Naive thymus-derived CD4-positive, alpha-beta T cell (primary cell): ENCODE measurements at places on chromosomes 12 and 14. TPM values are rescaled to one million over a fixed set of nuclear protein-coding genes. Genes with fewer than 3 reads are reported as not detected.

Gene OR10A7
- not detected in 2 replicates for total RNA-seq

Gene CLEC1A
- total RNA-seq: not detected

DNA sequence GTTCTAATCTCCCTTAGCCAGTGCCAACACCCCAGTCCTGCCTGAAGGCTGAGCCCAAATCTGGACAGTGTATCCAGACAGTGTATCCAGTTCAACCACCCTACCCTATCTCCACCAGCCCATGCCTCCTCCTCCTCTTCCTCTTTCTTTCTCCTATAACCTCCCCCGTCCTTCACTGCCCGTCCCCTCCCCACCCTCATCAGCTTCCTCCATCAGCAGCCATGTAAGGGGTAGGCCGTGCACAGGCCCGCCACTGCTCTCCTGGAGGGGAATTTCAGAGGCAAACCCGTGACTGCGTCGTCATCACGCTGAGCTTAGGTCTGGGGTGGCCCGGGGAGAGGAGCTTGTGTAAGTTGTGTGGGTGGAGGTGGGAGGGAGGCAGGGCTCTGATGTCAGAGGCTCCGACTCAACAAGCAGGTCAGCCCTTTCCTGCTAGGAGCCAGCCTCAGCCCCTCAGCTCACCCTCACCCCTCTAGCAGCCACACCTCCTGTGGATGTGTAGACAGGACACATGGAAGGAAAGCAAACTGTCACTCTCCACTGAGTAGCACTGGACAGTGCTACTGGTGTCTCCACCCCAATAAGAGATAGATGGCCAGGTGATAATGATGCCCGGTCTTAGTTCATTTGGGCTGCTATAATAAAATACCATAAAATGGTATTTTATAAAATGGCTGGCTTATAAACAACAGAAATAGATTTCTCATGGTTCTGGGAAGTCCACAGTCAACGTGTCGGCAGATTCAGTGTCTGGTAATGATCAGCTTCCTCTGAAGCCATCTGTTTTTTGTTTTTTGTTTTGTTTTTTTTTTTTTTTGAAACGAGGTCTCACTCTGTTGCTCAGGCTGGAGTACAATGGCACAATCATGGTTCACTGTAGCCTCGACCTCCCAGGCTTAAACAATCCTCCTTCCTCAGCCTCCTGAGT lies 50.5 kb downstream of the IRF2BPL start:
- DNase-seq: peak; percentile 70

- DNase-seq: no peak
These were observed 10.1 kb upstream of the CABP1 start for GRCh38 chr12:120630104-120630892.

DNA sequence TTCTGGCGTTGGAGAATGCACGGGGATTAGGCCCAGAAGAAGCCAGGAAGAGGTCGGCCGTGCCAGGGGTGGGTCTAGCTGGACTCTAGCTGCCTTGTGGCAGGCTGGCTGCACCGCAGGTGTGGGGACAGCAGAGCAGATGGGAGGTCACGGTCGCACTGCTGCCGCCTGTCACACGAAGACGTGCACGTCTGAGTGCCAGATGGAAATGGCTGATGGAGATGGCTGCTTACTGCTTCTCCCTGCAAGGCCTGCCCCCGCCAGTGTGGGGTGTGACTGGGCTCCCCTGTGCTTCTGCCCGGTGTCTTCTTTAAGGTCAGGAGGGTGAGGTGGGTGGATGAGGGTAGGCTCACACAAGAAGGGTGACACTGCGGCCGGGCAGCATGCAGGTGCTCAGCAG lies 79.0 kb downstream of the MOK start:
- no peak for DNase-seq

DNA sequence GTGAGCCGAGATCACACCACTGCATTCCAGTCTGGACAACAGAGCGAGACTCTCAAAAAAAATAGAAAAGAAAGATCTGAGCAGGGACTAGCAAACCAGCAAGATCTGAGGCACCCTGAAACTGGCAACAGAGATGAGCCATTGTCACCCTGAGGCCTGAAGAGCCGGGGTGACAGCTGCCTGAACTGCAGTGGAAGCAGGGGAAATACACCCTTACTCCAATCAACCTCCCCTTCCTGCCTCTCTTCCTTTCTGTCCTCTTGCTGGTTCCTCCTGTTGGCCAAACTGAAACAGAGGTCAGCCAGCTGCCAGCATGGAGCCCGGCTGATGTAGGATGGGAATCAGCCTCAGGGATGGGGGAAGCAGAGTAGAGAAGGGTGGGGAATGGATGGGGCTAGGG lies 192.0 kb downstream of the CHST11 start:
- DNase-seq: no peak

DNA sequence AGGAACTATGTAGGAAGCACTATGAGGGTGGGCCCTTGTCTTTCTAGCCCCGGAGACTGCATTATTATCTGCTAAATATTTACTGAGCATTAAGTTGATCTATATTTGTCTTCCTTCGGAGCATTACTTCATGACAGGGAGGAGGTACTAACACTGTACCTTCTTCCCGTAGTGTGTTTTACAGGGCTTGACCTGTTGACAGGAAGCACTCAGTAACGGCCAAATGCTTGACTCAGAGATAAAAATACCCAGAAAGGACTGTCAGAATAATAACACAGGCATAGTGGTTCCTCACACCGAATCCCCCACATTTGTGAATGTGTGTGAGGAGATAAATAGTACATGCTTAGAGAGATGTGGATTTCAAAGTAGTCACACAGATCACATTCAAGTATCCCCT lies 466.6 kb downstream of the EGLN3 start:
- DNase-seq: no peak

Gene PRR4
- total RNA-seq: 2.2 TPM

Gene CLEC4C
- total RNA-seq: 3.5 TPM

DNA sequence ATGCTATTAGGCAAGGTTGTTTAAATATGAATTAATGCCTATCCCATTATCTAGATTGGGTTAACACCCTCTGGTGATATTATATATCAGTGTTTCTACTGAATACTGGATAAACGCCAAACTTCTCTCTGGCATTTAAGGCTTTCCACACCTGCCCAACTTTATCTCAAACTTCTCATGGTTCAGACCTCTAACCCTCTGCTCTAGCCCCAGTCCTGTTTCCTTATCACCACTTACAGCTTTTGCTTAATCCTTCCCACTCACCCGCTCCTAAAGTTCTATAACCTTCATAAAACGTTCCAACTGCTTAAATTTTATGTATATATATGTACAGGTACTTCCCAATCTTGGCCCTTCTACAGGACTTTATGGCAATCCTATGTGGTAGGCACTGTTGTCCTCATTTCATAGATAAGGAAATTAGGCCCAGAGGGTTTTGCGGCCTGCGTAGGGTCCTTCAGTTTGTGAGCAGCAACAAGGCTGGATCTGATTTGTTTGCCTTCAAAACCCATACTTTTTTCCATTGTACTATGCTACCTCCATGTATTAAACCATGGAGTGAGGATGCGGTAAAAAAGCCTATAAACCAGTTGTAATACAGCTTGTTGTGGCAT lies 1.2 kb downstream of the LPCAT3 start:
- no peak for DNase-seq

- no peak for DNase-seq
These were observed 136.5 kb upstream of the VRK1 start for GRCh38 chr14:96660667-96661066.

Gene TAPBPL
- total RNA-seq: 59.4 TPM

DNA sequence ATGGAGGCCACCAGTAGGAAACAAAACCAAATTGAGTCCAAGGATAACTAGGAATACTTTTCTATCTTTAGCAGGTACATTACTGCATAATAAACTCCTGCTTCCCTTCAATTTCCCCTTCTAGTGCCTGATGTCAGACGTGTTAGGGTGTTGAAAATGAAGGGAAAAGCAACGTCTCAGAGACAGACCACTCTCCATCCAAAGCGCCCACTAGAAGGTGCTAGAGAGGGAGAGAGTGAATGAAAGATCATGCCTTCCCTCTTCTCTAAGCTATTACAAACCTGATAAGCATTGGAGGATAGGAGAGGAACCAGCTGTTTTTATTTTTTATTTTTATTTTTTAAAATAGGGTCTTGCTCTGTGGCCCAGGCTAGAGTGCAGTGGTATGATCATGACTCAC lies 64.1 kb downstream of the ZNF641 start:
- DNase-seq: no peak

Gene IFT81
- total RNA-seq: 1.0 TPM

- no peak for DNase-seq
These were observed 167.0 kb downstream of the LRFN5 start for GRCh38 chr14:41773536-41774279.

DNA sequence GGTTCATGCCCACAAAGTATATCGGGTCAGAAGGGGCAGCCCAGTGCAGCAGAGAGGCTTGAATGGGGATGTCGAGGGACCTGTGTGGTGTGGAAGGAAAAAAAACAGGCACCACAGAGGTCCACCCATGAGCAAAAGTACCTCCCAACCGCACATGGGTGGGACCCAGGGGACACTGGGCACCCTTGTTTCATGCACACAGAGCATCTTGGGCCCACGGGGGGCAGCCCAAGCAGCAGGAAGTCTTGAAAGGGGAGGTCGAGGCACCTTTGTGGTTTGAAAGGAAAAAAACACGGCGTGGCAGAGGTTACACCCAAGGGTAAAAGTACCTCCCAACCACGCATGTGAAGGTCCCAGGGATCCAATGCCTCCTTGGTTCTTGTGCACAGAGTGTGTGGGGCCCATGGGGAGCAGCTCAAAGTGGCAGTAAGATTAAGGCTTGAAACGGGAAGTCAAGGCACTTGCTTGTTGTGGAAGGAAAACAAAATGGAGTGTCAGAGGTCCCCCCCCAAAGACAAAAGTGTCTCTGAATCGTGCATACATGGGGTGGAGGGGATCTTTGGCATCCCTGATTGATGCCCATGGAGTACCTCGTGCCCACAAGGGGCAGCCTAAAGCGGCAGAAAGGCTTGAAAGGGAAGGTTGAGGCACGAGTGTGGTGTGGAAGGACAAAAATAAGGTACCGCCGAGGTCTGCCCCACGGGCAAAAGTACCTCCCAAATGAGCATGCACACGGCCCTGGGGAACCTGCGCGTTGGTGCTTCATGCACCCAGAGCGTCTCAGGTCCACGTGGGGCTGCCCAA lies 575.5 kb downstream of the ALG10 start:
- DNase-seq: no peak

DNA sequence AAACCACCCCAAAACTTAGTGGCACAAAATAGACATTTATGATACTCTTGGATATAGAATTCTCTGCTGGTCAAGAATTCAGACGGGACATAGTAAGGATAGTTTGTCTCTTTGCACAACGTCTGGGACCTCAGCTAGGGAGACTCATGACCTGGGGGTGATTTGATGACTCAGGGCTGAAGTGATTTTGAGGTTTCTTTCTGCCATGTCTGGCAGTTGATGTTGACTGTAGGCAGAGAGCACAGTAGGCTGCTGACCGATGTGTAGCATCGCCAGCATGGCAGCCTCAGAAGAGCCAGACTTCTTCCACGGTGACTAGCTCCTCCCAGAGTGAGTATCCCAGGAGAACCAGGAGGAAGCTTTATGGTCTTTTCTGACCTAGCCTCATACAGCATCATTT lies 88.9 kb upstream of the FRMD6 start:
- no peak for DNase-seq

- no peak for DNase-seq
These were observed 116.2 kb downstream of the TRHDE start for GRCh38 chr12:72388322-72388721.

GRCh38 chr12:22986997-22987396 lies 362.0 kb downstream of the ETNK1 start:
- DNase-seq: no peak
